Ovary (tissue), 10 donors: ENCODE measurements at places on chromosomes 7 and 10.

DNA sequence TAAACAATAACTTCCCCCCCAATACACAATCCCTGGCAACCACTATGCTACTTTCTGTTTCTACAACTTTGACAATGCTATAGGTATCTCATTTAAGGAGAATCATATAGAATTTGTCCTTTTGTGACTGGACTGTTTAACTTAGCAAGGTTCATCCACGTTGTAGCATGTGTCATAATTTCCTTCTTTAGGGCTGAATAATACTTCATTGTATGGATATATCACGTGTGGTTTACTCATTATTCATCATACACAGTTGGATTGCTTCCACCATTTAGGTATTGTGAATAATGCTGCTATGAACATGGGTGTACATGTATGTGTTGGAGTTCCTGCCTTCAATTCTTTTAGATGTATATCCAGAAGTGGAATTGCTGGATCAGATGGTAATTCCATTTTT is 111.0 kb downstream of the LMBR1 start:
- no peaks in the 10 kb centered on the region for H3K36me3 ChIP-seq
- no peak for DNase-seq
- H3K4me3 ChIP-seq: no peak overlapping the region

DNA sequence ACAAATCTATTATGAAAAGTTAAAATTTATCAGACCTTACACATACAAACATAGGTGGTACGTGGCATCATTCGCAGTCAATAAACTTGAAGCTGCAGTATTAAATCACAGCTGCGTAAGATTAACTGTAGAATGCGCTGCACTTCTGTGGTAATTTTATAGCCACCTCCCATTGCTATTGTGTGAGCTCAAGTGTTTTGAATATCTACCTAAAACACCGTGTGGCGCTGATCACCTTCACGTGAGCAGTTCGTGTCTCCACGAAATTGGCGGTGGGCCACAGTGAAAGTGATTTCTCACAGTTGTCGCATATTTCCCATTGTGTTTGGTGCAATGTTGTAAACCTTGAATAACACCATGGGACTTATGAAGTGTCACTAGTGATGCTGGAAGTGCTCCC is 102.8 kb downstream of the PLPP4 start:
- no peaks in the 10 kb centered on the region for H3K27me3 ChIP-seq
- no peak for DNase-seq
- H3K27ac ChIP-seq: no peak overlapping the region
- no peak overlapping the region for H3K4me3 ChIP-seq
- no peaks in the 10 kb centered on the region for H3K36me3 ChIP-seq
- H3K4me1 ChIP-seq: no peaks in the 10 kb centered on the region

- H3K4me1 ChIP-seq: peaks cover 3% of the 10 kb centered on the region
- no peaks in the 10 kb centered on the region for H3K36me3 ChIP-seq
- H3K27me3 ChIP-seq: no peaks in the 10 kb centered on the region
- H3K27ac ChIP-seq: no peak overlapping the region
- no peak overlapping the region for H3K4me3 ChIP-seq
These were observed 119.6 kb downstream of the INPP5A start for GRCh38 chr10:132657127-132657706.

DNA sequence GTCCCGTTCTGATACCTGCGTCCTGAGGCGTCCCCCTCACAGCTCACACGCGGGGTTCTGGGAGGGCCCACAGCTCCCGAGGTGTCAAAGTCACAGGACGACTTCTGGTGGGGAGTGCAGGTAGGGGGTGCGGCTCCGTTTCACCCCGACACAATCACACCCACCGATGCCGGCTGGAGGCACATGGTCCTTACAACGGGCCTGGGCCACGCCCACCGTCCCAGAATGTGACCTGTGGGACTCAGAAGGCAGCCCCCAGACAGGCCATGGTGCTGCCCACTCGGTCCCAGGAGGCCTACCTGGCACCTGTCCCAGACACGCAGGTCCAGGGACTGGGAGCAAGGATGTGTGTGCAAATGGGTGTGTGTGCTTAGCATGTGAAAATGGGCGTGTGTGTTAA is 86.0 kb downstream of the UNCX start:
- H3K36me3 ChIP-seq: no peaks in the 10 kb centered on the region
- H3K27me3 ChIP-seq: peaks cover 3% of the 10 kb centered on the region
- no peak overlapping the region for H3K27ac ChIP-seq
- no peak for DNase-seq
- no peak overlapping the region for H3K4me3 ChIP-seq

GRCh38 chr10:123148414-123149161 is 652 bp downstream of the HMX2 start:
- peaks cover 2% of the 10 kb centered on the region for H3K4me1 ChIP-seq
- DNase-seq: no peak
- no peak overlapping the region for H3K4me3 ChIP-seq
- no peak overlapping the region for H3K27ac ChIP-seq
- peaks cover 14% of the 10 kb centered on the region for H3K27me3 ChIP-seq
- H3K36me3 ChIP-seq: no peaks in the 10 kb centered on the region

DNA sequence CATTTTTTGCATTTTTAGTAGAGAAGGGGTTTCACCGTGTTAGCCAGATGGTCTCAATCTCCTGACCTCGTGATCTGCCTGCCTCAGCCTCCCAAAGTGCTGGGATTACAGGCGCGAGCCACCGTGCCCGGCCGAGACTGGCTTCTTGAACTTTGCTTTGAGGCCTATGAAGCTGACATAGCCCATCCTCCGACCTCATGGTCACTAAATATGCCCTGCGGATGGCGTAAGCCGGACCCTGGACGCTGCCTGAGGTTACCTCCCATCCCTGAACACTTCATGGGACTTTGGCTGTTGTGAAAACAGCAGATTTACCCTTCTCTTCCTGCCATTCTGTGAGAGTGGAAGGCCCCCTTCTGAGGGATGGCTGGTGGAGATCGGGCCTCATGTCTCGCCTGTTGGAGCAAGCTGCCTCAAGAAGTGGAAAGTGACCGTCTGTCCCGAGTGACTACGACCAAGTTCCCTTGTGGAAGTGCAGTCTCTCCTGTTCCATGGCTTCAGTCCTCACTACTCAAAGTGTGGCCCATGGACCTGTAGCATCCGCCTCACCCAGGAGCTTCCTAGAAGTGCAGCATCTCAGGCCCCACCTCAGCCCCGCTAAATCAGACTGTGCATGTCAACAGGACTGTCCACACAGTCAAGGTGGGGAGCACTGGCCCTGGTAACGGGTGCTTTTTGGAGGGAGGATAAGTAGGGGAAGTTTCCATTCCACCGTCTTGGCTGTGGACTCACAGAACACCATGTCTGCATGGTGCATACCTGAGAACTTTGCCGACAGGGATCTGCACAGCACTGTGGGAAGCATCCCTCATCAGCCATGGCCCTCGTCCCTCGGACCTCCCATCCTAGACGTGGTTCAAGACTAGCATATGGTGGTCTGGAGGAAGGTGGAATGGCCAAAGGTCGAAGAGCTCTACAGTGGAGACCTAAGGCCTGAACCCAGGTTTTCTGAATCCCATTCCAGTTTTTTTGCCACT is 210.5 kb upstream of the SHH start:
- H3K27me3 ChIP-seq: no peaks in the 10 kb centered on the region
- no peaks in the 10 kb centered on the region for H3K36me3 ChIP-seq

GRCh38 chr7:147418966-147419365 is 1171.6 kb upstream of the C7orf33 start:
- no peaks in the 10 kb centered on the region for H3K4me1 ChIP-seq
- H3K36me3 ChIP-seq: no peaks in the 10 kb centered on the region
- DNase-seq: no peak
- no peaks in the 10 kb centered on the region for H3K27me3 ChIP-seq
- no peak overlapping the region for H3K4me3 ChIP-seq

DNA sequence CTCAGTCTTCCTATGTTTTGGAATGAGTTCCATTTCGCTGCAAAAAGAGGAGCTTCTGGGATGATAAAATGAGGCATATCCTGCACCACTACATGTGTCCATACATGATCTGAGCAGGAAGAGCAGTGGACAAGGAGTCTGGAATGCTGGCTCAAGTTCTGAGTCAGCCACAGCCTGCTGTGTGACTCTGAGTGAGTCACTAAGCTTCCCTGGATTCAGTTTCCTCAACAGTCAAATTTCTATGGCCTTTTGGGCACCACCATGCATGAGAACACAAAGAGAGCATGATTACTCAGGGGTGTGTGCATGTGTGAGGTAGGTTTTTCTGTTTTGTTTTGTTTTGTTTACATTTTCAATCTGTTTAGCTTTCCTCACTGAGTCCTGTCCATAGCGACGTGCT is 254.6 kb downstream of the ANKRD30A start:
- no peak overlapping the region for H3K27ac ChIP-seq
- H3K4me1 ChIP-seq: no peaks in the 10 kb centered on the region
- no peak for DNase-seq
- no peaks in the 10 kb centered on the region for H3K27me3 ChIP-seq
- no peak overlapping the region for H3K4me3 ChIP-seq

DNA sequence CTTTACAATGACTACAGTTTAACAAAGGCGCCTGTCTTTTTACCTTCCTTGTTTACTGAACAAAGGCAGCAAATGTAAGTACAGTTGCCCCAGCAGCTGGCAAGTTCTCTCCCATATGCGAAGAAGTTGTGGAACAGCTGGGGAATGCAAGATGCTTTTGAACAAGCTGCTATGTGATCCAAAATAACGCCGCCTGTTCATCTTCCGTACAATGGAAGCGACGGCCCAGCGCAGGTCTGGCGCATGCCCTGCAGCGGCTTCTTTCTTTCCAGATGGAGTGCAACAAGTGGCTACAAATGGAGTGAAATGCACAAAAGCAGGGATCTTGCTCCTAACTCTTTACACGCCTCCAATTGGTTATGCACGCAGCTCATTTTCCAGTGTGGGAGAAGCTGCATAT is 97.0 kb upstream of the SVIL start:
- H3K27me3 ChIP-seq: no peaks in the 10 kb centered on the region
- DNase-seq: no peak
- H3K4me3 ChIP-seq: no peak overlapping the region
- H3K4me1 ChIP-seq: peaks cover 13% of the 10 kb centered on the region
- no peaks in the 10 kb centered on the region for H3K36me3 ChIP-seq

DNA sequence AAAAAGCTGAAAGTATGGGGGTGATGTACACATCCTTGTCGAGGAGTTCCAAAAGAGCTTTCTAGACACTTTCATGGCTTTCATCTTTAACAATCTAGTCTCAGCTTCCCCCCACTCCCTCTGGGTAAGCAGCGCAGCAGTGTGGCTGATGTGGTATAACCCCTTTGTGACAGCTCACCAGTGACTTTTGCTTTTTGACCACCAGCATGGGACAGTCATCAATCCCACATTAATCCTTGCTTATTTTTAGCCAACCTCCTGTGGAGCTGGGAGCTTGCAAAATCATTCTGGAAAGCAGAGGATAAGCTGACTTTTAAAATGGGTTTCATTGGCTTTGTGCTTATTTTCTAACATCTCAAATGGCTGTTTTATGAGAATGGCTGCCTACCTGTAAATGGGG is 272.7 kb downstream of the HDAC9 start:
- H3K4me3 ChIP-seq: no peak overlapping the region
- no peaks in the 10 kb centered on the region for H3K27me3 ChIP-seq
- H3K36me3 ChIP-seq: no peaks in the 10 kb centered on the region
- no peak for DNase-seq
- no peaks in the 10 kb centered on the region for H3K4me1 ChIP-seq
- no peak overlapping the region for H3K27ac ChIP-seq

GRCh38 chr7:134121632-134122139 is 5.5 kb upstream of the LRGUK start:
- no peaks in the 10 kb centered on the region for H3K36me3 ChIP-seq
- H3K4me1 ChIP-seq: no peaks in the 10 kb centered on the region
- H3K27ac ChIP-seq: no peak overlapping the region

DNA sequence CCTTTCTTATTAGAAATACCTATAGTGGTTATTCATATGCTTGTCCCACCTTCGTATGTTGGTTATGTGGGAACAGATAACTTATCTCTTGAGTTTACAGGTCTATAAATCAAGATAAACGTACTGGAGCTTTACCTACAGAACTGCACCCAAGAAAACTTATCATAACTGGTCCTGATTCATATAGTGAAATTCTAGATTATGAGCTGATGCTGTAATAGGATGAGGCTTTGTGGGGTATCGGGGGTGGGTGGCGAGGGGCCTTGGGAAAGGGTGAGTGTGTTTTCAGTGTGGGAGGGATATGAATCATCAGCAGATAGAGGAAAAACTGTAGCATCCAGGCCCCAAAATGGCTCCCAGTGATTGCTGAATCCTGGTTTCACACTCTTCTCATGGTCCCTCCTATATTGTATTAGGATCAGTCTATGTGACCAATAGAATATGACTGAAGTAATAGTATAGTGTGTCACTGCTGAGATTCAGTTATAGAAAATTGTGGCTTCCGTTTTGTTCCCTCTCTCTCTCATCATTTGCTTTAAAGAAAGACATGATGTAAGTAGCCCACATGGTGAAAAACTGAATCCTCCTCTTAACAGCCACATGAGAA is 706.8 kb upstream of the LRRTM3 start:
- no peaks in the 10 kb centered on the region for H3K36me3 ChIP-seq
- no peaks in the 10 kb centered on the region for H3K27me3 ChIP-seq
- no peak for DNase-seq
- no peak overlapping the region for H3K27ac ChIP-seq
- no peak overlapping the region for H3K4me3 ChIP-seq
- no peaks in the 10 kb centered on the region for H3K4me1 ChIP-seq

DNA sequence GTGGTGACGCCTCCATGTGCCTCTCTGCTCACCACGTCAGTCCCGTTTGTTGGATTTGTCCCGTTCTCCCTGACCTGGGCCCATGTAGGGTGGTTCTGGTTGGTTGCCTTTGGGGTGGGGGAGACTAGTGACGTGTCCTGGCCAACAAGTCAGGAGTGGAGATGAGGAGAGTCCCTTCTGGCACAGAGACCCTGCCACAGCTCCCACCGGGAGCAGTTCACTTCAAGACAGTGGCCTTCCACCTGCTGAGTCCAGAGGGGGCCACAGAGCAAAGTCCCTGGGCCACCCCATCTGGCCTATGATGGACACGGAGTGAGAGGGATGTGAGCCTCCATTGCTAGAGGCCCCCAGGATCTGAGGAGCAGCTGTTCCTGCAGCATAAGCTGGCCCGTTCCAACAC is 405.6 kb downstream of the TCERG1L start:
- H3K27ac ChIP-seq: no peak overlapping the region
- no peak for DNase-seq
- H3K27me3 ChIP-seq: no peaks in the 10 kb centered on the region
- no peaks in the 10 kb centered on the region for H3K36me3 ChIP-seq

DNA sequence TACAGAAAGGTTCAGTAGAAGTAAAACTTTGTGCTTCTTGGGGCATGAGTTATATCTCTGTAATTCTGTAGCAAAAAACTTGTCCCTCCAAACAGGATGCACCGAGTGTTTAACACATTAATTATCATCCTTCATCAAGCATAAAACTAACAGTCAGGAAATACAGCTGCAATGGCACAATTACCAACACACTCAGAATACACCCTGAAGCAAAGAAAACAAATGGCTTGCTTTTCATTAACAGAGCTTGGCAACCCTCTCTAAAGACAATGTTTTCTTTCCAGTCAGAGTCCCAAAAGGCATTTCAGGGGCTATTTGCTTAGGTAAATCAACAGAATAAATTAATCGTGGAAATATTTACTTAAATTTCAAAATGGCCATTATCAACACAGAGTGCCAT is 107.7 kb downstream of the ICA1 start:
- no peaks in the 10 kb centered on the region for H3K27me3 ChIP-seq
- H3K4me1 ChIP-seq: peaks cover 6% of the 10 kb centered on the region
- no peak overlapping the region for H3K4me3 ChIP-seq
